ENCODE measurements at places on chromosomes 11 and 22.
A peak's percentile ranks its signal among the peaks of the same experiment; 100 is the strongest.

DNA sequence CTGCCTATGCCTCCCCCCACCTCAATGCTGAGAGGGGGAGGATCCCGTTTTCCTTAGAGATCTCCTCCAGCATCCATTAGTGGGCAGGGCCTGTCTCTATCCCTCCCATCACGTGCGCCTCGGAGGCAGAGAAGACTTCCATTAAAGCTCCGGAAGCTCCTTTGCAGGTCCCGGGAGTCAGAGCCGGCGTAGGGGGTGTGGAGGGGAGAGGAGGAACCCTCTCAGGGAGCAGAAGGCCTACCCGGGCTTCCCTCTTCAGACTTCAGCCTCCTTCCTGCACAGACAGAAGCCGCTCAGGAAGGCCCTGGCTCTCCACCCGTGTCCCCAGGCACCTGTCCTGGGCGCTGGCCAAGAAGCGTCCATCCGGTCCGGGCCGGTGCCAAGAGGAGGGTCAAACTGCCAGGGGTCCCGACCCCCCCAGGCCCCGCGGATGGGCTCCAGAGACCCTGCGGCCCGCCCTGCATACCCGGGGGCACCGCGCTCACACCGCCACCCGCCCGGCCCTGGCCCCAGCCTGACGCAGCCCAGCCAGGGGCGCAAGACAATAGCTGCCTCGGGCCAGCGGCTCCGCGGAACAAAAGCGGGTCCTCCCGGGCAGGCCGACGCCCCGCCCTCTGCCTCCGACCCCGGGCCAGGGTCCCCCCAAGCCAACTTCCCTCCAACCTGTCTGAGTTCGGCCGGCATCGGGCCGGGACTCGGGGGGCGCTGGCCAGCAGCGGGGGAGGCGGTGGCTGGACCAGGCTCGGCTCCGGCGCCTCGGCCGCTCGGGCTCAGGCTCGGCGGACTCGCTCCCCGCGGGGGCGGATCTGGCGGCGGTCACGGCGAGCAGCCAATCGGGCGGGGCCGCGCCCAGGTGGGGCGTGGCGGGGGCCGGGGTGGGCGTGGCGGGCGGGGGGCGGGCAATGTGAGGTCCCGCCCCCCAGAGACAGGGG lies 29.9 kb downstream of the ARVCF start:
- DNase-seq: peak; percentile 42

DNA sequence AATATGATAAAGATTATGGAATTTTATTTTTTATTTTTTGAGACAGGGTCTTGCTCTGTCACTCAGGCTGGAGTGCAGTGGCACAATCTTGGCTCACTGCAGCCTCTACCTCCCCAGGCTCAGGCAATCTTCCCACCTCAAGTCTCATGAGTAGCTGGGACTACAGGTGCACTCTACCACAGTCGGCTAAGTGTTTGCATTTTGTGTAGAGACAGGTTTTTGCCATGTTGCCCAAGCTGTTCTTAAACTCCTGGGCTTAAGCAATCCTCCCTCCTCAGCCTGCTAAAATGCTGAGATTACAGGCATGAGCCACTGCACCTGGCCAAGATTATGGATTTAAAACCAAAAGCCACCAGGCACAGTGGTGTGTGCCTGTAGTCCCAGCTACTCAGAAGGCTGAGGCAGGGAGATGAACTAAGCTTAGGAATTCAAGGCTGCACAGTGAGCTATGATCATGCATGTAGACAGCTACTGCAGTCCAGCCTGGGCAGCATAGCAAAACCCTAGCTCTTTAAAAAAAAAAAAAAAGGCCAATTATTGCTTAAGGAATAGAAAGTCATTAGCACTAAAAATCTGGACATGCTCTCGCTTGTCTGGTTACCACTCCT lies 20.2 kb upstream of the CCND1 start:
- no peak for DNase-seq

DNA sequence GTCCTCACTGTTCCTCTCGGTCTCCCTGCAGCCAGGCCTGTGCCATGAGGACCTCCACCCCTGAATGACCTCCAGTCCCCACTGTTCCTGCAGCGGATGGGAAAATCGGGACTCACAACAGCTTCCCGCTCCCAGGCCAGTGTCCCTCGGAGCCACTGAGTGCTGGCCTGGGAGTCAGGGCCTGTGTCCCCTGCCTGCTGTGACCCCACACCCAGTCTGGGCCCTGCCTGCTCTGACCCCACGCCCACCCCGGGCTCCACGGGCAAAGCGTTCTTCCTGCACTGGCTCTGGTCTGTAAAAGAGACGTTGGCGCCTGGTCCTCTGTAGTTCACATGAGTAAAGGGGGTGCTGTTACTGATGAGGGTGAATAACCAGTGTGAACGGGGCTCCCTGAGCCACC lies 73.0 kb upstream of the SHISAL1 start:
- no peak for DNase-seq

GRCh38 chr11:134818516-134818915 lies 406.5 kb upstream of the B3GAT1 start:
- DNase-seq: no peak

- DNase-seq: no peak
Observed at GRCh38 chr11:96052921-96053651, 129.2 kb upstream of the MTMR2 start.

- no peak for DNase-seq
Observed at GRCh38 chr22:41898645-41899044, 16.2 kb downstream of the SHISA8 start.

DNA sequence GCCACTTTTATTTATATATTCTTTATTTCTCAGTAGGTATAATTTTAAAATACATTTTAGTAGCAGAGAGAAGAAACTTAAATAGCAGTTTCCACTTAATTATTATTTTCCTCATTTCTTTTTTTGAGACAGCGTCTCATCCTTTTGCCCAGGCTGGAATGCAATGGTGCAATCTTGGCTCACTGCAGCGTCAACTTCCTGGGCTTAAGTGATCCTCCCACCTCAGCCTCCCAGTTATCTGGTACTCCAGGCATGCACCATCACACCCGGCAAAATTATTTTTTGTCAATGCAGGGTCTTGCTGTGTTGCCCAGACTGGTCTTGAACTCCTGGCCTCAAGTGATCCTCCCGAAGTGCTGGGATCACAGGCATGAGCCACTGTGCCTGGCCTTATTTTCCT lies 38.3 kb downstream of the ATG13 start:
- DNase-seq: no peak

DNA sequence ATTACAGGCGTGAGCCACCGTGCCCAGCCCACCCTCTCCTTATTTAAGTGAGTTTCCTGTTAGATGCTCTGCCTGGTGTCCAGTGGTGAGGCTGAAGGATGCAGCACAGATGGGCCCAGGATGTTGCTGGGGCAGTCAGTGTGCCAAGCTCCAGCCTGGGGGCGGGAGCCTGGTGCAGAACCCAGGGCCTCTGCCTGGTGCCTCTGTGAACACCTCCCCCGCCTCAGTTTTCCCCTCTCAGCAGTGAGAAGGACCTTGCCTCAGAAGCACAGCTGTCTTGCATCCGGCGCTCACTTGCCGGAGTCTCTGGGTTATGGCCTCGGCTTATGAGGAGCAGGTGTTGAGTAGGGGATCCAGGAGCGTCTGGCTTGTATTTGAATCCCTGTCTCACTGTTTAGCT lies 116.2 kb downstream of the KIAA1671 start:
- DNase-seq: no peak

GRCh38 chr11:81673001-81673400 lies 1060.7 kb downstream of the FAM181B start:
- no peak for DNase-seq

- DNase-seq: peak; percentile 70
Observed at GRCh38 chr22:22942511-22943329, 55.1 kb downstream of the IGLL5 start.

DNA sequence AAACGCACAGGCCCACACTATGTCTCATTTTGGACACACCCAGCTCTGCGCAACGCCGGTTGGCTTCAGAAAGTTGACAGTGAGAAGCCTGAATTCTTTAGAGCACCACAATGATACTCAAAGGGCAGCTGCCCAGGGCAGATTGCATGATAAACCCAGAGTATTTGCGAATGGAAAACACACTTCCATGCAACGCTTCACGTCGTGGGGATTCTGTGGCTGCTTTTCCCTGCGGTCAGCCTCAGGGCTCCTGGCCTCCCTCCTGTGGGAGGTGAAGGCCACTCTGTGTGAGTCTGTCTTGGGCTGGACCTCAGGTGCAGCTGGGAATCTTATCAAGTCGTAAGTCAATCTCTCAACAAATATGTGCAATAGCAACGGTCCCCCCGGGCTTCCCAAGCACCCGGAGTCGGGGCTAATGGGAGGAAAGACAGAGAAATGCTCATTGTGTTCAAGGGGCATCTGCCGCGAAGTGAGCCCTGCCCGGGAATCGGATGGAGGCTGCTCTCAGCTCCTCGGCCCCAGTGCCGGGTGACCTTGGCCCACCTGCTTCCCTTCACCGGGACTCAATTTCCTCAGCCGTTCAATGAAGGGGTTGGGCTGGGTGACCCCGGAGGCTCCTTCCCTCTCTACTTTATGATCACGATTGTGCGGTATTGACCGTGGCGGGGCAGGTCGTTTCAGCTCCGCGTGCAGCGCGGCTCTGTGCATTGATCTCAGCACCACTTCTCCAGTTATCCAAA lies 623.6 kb downstream of the BRD1 start:
- no peak for DNase-seq

DNA sequence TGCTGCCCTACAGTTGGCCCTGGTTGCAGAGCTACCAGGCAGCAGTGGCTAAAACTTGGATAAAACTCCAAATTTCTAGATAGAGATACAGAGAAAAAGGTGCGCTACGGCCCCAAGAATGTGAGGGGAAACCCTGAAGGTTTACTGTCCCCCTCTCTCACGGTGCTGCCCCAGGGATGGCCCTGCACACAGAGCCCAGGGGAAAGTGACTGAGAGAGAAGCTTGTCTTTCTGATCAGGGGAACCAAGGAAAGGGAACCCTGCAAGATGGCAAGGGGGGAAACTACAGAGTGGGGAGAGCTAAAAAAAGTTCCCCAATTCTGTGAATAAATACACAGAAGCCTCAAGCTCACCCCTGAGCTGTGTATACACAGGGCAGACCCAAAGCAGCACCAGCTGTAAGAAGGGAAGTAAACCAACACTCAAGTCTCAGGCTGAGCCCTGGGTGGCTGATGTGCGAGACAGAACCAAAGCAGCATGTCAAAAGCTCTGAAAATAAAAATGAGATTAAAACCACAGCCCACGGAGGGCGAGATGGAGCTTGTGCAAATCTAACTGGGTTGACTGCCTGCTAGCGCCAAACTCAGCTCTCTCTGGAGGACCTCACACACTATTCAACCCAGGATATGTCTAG lies 22.1 kb downstream of the GNB1L start:
- DNase-seq: no peak

GRCh38 chr22:37742376-37743171 lies 45.7 kb downstream of the TRIOBP start:
- no peak for DNase-seq

DNA sequence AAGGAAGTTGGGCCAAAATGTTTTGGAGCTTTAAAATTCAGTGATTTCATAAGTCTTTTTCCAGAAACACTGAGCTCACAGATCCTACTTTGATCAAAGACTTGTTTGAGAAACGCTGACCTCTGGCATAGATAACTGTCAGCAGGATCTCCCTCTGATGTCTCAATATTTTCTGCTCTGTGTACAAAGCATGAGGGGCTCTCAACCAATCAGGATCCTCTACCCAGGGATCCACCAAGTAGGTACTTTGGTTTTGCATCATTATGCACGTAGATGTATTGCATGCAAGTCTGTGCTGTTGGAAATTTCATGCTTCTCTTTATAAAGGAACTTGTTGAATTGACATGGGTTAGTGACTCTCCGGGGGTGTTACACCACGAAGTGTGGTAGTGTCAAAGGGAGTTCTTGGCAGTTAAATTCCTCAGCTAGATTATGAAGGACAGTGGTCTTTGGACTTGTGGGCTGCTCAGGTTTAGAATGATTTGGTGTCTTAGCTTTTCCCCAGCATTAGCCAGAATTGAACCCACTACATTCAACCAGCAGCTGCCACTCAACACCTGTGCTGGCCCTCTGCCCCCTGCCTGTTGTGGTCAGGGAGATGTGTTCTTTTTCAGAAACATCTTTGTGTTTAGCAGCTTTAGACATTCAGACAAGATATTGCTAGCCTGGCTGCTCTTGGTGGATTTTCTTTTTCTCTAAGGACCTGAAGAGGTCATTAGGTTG lies 1.7 kb upstream of the DIXDC1 start:
- no peak for DNase-seq

All from activated CD8-positive, alpha-beta memory T cell treated with anti-CD3 and anti-CD28 coated beads for 48 hours (primary cell).